ENCODE measurements at places on chromosomes 13 and 19.

DNA sequence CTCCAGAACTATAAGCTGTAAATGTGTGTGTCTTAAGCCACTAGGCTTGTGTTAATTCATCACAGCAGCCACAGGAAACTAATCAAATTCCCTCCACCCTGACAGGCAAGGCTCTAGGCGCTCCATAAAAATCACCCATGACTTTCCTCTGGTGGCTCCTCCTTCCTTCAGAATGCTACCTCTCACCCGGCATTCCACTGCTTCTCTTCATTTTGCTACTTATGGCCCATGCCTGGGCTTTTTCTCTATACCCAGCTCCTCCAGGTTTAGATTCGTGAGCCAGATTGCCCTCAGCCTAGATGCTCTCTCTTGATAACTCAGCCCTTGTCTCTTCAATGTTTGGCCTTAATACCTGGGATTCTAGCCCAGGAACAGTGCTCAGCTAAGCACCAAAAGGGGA, 36.4 kb upstream of the MBNL2 start:
- DNase-seq: no peak

DNA sequence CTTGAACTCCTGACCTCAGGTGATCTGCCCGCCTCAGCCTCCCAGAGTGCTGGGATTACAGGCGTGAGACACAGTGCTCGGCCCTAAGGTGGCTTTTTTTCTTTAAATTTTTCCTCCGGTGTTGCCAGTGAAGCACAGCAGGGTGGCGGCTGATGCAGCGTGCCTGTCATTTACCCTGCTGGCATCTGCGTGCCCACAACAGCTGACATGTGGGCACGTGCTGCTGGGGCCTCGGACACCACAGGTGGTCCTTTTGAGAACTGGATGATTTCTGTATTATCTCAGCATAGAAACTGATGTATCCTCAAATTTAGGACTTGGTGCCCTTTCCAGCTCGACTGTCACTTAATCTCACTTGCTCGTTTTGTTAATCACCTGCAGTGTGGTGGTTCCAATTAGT, 31.2 kb upstream of the TEX29 start:
- DNase-seq: no peak

DNA sequence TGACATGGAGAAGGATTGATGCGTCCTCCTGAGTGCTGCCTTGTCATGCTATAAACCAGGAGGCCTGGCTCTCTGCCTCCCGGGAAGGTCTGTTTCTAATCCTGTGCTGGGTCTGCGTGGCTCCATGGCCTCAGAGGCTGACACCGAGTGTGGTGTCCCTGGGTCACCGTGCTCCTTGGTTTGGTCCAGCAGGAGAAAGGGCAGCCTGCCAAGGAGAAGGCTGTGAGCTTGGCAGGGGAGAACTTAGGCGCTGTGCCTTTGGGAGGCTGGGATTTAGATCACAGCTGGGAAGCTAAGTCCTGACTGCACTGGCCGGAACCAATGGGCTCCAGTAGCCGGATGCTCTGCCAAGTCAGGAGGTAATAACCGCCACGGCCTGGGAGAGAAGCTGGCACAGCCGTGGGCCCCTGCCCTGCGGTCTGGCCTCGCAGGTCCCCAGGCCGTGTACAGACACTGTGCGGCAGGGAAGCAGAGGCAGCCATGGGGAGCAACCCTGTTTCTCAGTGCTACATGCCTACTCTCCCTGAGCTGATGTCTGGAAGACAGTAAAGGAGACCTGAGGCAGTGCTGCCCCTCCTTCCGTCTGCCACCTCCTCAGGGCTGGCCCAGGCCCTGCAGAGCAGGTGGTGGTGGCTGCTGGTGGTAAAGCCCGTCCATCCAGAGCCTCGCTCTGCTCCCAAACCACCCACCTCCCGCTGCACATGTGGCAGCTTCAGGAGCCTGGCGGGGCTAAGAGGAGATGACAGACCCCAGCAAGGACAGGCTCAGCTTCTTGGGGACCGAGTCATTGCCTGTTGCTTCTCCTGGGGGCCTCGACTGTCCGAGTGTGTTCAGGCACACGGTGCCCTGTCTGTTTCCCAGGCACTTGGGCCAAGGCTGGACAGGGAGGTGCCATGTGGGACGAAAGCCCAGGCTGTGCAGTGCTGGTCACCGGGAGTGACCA, 44.9 kb downstream of the C13orf46 start:
- DNase-seq: peak; percentile 87

DNA sequence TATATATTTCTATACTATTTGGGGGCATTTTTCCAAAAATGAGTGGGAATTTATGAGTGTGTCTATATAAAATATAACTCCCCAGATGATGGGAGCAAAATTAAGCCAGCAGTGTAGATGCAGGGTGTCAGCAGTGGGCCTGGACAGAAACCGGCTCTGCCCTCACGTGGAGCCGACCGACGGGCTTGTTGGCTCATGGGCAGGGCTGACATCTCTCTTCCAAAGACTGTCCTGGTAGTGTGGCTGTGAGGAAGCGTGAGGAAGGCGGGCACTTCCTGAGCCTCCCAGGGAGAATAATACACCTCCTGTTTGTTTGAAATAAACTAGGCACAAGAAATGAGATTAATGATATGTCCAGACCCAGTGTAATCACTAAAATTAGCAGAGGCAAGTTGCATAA, 206.5 kb downstream of the TEX29 start:
- DNase-seq: no peak

DNA sequence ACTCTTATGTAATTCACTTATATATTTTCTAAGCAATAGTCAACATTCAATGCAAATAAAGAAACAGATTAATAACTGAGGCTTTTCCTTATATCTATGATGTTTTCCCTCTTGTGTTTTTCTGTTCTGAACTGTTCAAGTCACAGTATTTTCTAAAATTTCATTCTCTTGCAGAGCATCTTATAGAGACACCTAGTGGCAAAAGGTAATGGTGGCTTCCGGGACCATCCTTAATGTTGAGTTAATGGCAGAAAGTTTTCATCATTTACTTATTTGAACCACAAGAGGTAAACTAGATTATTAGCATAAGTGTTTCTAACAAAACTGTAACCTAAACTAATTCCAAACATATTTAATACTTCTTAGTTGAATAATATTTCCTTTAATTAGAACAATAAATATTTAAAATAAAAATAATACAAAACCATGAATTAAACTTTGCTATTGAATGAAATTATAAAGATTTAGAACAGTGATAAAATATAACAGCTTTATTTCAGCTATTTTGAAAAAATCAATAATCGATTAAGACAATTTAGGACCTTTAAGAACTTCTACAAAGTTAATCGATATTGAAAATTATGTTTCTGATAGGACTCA, 1.7 kb upstream of the SLITRK5 start:
- DNase-seq: no peak

- no peak for DNase-seq
Measured at GRCh38 chr13:69617587-69617986, 490.0 kb upstream of the ATXN8OS start.

GRCh38 chr13:49935171-49936074, 717 bp downstream of the SPRYD7 start:
- peak; percentile 18 for DNase-seq

Measured in stromal cell of bone marrow (primary cell).